ENCODE measurements at places on chromosomes 7 and 10.

DNA sequence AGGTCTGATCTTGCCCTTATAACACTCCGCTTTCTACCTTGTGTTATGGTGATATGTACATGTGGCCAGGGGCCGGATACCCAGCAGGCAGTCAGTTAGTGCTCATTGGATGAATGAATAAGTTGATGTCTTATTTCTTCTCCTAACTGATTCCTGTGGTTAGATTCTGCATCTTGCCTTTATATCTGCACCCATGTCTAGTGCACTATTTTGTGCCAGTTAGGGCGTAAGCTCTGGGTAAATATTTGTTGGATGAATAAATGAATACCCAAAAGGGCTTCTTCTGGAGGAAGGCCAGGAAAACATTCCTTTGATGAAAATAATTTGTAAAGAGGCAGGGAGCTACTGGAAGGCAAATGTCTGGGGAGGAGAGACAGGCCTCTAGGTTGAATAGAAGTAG is 148.2 kb downstream of the CHN2 start:
- no peak for DNase-seq

- no peak for DNase-seq
These were observed 17.8 kb upstream of the AMZ1 start for GRCh38 chr7:2670171-2670570.

DNA sequence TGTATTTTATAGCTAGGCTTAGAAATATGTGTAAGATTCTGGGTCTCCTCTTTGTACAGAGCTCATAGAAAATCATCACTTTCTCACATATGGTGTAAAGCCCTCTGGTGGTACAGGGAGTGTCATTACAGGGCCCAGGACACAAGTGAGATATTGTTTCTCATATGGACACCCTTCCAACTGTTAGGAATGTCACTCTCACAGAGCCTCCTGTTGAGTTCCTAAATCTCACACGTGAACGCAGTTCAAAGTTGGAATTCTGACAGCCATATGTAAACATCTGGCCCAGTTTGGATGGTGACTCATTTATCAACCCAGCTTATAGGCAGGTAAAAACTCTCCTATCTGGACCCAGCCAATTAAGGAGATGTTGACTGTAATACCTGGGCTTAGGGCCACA is 35.4 kb upstream of the ZNF107 start:
- DNase-seq = no peak

- DNase-seq = no peak
These were observed 13.2 kb downstream of the ERVW-1 start for GRCh38 chr7:92464515-92464914.

DNA sequence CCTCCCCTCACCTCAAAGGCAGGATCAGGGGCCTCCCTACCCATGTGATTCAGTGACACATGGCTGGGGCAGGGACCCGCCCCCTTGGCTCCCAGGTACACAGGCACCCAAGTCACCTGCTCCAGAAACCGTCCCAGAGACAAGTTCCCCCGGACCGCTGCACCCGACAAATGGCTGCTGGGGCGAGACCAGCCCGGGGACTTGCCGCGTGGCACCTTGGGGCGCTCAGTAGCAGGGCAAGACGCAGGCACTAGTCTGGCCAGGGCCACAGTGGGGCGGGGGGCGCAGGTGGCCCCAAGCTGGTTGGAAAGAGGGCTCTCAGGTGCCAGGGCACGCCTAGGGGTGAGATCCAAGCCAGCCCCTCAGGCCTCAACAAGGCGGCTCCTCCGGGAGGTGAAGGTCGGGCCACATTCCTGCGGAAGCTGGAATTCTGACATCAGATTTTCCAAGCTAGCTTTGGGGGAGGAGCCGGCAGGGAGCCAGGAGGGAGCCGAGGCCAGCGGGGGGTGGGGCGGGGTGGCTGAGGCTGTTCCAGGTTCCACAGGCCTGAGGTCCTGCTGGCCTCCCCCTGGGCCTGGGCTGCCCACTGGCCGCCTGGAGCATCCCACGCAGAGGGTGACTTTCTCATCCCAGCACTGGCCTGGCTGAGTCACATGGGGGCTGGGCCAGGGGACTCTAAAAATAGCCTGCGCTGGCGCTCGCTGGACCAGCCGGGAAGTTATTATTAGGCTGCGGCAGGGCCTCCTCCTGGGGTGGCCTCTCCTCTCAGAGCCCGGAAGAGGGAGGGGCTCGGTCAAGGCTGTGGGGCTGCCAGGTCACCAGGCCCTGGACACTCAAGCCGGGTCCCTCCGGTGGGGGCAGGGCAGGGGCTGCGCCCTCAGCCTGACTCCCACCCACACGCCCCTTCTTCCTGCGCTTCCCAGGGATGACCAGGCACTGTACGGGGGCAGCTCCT is 20.5 kb upstream of the INPP5A start:
- DNase-seq = no peak

DNA sequence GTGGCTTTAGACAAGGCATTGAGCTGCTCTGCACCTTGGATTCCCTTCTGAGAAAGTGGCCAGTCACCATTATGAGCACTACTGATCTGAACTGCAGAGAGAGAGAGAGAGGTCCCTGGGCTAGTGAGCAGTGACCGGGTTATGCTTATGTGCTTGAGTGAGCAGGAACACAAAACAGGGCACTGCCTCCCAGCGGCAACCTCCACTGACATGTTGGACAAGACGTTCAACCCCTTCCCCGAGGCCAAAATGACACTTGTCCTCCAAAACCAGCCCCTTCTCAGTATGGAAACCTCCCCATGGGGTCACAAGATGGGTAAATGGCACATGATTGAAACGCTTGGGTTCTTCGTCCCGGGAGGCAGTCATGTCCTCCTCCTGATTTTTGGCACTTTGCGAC is 339.4 kb upstream of the ZMIZ1 start:
- no peak for DNase-seq

DNA sequence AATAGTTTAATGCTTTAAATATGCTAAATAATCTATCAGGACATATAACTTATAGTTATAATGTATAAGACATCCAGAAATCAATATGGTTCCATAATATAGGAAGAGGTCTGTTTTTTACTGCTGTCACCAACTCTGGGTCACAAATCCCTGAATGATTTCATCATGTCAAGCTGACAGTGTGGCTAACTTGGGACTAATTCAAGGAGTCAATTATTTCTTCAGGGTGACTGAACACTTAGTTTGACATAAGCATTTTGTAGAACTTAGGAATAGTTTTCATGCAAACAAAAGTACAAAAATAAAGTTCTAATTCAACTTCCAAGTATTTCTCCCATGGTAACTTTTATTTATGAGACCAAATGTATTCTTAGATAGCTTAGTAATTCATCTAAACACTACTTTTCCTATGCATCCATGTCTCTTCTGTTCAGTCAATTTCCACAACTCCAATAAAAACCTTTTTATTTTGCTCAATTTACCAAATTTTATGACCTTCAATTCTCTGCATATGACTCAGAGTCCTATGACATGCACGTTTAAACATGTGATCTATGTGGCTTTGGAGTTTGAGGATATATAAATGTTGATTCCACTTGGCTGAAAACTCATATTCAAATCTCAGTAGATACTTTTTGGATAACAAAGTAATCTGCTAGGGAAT is 40.3 kb upstream of the GNAT3 start:
- DNase-seq = no peak

- DNase-seq = no peak
These were observed 83.1 kb upstream of the STEAP1B start for GRCh38 chr7:22582863-22583622.

GRCh38 chr7:99020413-99020715 is 123.5 kb downstream of the SMURF1 start:
- DNase-seq = no peak

DNA sequence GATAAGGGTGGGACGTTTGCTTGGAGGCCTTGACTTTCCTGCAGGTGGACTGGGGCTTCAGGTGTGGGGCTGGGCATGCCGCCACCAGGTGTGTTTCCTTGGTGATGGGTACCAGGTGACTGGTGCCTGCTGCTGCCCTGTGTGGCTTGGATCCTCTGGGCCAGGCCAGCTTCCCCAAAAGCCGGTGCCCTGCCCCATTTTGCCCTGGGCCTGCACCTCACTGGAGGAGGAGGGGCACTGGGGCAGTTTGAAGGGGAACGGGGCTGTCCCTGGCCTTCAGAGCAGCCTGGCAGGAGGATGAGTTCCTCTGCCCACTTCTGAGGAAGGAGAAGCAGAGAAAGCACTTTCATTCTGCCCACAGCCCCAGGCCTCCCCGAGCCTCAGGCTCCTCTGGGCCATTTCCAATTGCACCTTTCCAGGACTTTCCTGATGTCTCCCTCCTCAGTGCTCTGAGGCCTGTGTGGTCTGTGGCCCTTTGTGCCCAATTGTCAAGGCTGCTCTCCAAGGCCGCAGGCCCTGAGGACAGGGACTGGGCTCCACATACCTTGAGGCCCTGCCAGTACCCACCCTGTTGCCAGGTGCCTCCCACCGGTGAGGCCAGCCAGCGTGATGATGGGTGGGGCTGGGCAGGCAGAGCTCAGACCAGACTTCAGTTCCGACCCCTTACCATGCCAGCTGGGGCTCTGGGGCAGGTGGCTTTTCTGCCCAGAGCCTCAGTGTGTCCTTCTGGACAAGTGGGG is 25.3 kb upstream of the SMARCD3 start:
- DNase-seq = no peak

DNA sequence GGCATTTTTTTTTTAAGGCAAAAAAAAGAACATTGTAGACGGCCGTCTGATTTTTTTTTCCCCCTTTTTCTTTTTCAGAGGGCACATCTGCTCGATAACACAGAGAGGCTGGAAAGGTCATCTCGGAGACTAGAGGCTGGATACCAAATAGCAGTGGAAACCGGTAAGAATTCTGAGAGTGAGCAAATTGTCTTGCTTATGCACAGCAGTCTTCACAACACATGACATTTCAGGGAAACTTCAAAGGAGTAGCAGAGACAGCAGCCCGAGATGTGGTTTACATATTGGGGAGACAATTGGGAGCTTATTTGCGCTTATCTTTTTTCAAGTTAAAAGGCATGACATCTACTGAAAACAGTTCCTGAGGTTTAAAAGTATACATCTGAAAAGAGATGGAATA is 91.2 kb downstream of the VTI1A start:
- DNase-seq = no peak

- no peak for DNase-seq
These were observed 41.5 kb upstream of the ZNF32 start for GRCh38 chr10:43689955-43690771.

DNA sequence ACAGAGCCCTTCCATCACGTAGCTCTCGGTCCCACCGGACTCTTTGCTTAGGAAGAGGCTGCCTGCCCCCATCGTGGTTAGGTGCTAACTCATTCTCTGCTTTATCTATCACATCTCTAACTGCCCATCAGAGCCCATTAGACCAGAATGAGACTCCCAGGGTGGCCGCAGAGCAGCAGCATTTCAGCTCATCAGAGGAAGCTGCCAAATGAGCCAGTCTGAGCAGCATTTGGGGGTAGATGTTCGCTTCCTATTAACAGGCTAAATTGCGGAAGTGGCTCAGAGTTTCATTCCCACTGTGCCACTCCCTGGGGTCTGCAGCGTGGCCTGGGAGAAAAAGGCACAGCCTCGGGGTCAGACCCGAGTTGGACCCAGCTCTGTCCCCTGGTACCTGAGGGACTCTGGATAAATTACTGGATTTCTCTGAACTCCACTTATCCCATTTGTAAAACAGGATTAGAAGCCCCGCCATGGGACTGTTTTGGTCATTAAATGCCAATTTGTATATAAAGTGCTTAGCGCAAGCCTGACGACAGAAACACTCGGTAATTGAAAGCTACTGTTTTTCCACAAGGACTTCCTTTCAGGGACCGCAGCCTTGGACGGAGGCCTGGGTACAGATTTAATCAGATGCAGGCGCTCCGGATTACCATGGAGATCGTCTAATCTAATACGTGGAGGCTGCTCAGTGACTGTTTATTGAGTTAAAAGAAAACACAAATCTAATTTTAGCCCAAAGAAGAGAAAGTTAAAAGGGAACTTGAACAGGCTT is 73.8 kb upstream of the PRLHR start:
- DNase-seq = no peak

- no peak for DNase-seq
These were observed 26.2 kb upstream of the SEC61G start for GRCh38 chr7:54785261-54785660.

DNA sequence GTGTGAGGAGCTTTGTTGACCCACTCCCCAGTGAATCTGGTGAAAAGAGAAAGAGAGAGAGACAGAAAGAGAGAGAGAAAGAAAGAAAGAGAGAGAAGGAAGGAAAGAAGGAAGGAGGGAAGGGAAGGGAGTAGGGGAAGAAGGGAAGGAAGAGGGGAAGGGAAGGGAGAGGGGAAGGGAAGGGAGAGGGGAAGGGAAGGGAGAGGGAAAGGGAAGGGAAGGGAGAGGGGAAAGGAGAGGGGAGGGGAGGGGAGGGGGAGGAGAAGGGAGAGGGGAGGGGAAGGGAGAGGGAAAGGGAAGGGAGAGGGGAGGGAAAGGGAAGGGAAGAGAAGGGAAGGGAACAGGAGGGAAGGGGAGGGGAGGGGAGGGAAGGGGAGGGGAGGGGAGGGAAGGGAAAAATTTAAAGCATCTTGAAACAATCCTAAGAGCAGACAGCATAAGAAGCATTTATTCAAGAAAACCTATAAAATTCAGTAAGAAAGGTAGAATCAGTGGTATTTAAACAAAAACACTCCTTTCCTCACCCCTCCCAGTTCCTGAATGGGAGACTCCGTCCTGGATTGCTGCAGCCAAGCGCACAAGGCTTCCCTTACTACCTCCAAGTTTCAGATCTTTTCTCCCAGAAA is 846.2 kb upstream of the POM121L12 start:
- no peak for DNase-seq

- DNase-seq = no peak
These were observed 244.0 kb upstream of the ZWINT start for GRCh38 chr10:56605051-56605450.

DNA sequence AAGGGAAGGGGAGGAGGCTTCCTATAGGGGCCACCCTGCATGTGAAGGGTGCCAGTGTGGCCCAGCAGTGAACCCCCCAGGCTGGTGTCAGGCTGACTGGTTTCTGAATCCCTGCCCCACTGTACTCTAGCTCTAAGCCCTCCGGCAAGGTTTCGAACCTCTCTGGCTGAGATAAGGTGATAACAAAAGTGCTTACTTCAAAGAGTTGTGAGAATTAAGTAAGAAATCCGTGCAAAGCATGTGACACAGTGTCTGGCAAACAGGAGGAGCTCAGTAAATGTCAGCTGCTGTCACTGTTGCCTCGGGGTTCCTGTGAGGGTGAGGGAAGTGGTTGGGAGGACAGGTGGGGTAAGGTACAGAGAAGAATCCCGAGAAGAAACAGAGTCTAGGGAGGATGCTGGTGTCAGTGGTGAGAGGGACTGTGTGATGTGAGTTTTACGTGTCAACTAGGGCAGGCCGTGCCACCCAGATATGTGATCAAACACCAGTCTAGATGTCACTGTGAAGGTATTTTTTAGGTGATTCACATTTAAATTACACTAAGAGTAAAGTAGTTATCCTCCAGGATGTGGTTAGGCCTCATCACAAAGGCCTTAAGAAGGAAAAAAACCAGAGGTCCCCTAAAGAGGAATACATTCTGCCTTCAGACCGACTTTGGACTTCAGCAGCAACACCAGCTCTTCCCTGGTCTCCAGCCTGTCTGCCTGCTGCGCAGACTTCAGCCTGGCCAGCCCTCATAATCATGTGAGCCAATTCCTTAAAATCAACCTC is 64.4 kb downstream of the BPGM start:
- no peak for DNase-seq

DNA sequence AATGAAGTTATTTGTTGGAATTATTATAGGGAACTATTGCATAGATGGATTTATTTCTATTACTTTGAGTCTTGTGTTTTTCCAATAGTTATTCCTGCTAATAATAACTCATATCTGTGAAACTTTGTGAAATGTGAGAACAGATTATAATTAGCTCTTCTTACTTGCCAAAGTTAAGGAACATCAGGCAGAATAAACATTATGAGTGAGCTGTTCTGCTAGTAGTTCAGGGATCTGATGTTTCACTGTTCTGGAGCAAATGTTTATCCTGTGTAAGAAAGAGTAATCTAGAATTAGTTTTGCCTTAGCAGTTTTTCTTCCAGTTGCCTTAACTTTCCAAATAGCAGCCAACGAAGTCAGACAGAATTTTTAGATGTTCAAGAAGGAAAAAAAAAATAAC is 245.2 kb upstream of the PLXDC2 start:
- DNase-seq = no peak

All from NCI-H1930 (cell line).